Liver (tissue), 10 donors: ENCODE measurements at places on chromosomes 5 and 9.

GRCh38 chr9:130666393-130667119 is 2.2 kb downstream of the PRDM12 start:
- no peak for DNase-seq

DNA sequence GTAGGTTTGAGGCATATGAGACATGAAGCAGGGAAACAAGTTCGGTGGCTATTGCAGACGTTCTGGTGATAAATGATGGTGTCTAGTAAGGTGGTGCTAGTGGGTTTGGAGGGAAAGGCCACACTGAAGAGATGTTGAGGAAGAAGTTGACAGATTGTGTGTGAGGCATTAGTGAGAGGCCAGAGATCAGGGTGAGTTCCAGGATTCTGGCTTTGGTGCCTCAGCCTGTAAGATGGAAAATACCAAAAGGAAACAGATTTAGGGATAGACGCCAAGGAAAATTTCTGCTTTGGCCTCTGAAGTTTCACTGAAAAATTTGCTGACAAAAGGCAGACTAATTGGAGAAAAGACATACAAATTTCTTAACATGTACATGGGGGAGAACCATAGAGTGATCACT is 6.4 kb upstream of the PAIP1 start:
- no peak for DNase-seq

GRCh38 chr9:132543960-132544359 is 38.4 kb upstream of the BARHL1 start:
- DNase-seq: no peak

DNA sequence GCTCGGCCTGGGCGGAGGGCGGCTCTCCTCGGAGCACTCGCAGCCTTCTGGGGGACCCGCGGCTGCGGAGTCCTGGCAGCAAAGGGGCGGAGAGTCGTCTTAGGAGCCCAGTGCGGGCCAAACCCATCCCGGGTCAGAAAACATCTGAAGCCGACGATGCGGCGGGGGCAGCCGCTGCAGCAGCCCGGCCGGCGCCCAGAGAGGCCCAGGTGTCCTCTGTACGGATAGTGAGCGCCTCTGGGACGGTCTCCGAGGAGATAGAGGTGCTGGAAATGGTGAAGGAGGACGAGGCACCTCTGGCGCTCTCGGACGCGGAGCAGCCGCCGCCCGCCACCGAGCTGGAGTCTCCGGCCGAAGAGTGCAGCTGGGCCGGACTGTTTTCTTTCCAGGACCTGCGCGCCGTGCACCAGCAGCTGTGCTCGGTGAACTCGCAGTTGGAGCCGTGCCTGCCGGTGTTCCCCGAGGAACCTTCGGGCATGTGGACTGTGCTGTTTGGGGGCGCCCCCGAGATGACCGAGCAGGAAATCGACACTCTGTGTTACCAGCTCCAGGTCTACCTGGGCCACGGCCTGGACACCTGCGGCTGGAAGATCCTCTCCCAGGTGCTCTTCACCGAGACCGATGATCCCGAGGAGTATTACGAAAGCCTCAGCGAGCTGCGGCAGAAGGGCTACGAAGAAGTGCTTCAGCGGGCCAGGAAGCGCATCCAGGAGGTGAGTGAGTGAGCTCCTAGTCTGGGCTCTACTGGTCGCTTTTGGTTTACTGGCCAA is 1.2 kb downstream of the JMY start:
- peak; percentile 68 for DNase-seq

- no peak for DNase-seq
Measured at GRCh38 chr5:81070571-81071255, 110.5 kb downstream of the RASGRF2 start.

- DNase-seq: no peak
Measured at GRCh38 chr5:176447591-176447977, 601 bp upstream of the FAF2 start.

GRCh38 chr9:110619831-110620230 is 40.3 kb upstream of the SVEP1 start:
- DNase-seq: no peak

- no peak for DNase-seq
Measured at GRCh38 chr9:82281066-82281465, 292.5 kb downstream of the SPATA31D1 start.
